ENCODE measurements at places on chromosomes 6 and 20.

- no peak for DNase-seq
Observed at GRCh38 chr6:109079981-109080380, 14.7 kb downstream of the SESN1 start.

DNA sequence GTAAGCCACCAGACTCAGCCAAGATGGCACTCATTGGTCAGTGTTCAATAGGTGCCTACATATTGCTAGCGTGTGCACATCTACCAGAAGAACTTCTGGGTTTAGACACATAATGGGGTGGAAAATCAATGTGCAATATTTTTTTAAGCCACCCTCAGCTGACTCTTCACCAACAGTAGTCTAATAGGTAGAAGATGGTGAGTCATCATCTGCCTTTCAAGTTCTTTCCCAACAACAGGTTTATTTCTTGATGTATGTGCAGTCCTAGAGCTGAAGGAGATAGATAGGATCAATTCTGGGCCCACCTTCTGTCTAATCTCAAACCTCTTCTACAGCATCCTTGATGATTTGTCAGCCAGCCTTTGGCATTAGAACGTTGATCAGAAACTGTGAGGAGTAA lies 41.3 kb downstream of the IRAK1BP1 start:
- DNase-seq, result no peak

GRCh38 chr6:120383681-120384080 lies 950.6 kb downstream of the TBC1D32 start:
- DNase-seq, result no peak

- no peak for DNase-seq
Observed at GRCh38 chr6:69584536-69584912, 212.3 kb downstream of the LMBRD1 start.

DNA sequence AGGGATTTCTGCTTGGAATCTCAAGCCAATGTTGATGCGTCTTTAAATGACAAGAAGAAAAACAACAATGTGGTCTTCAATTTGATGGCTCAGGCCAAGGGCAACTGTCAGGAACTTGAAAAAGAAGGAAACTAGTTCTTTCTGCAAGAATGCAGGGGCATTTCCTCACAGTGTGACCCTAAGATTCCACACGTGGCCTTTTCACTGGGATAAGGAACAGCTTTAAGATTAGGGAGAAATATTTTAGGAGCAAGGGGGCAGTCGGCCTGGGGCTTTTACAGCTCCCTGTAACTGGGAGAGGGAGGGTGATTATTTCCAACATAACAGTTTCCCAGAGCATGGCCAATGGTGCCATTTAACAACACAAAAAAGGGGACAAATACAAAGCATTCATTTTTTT lies 39.4 kb upstream of the MRPS10 start:
- no peak for DNase-seq

- no peak for DNase-seq
Observed at GRCh38 chr6:125367036-125367782, 65.4 kb upstream of the HDDC2 start.

DNA sequence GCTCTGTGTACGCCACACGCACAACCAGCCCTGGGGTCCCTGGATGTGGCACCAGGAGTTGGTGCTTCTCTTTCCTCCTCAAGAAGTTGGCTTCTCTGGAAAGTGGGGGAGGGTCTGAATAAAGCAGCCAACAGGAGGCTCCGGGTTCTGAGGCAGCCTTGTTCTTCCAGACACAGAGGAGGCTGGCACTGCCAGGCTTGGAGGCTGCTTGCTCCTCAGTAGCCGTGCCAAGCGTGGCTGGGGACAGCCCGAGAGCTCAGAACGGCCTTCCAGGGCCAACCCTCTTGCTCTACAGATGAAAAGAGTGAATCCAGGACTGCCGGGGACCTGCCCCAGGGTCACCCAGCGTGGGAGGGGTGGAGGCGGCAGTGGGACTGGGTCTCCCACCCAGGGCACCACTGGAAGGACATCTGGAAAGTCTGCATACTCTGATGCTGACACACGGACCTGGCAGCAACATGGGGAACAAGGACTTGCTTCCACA lies 70.4 kb downstream of the SLC22A23 start:
- no peak for DNase-seq

- no peak for DNase-seq
Observed at GRCh38 chr20:19935842-19936241, 81.3 kb upstream of the NAA20 start.

- DNase-seq, result no peak
Observed at GRCh38 chr20:4567170-4567569, 154.5 kb upstream of the PRND start.

GRCh38 chr20:62745279-62745951 lies 36.8 kb downstream of the NTSR1 start:
- DNase-seq, result no peak

DNA sequence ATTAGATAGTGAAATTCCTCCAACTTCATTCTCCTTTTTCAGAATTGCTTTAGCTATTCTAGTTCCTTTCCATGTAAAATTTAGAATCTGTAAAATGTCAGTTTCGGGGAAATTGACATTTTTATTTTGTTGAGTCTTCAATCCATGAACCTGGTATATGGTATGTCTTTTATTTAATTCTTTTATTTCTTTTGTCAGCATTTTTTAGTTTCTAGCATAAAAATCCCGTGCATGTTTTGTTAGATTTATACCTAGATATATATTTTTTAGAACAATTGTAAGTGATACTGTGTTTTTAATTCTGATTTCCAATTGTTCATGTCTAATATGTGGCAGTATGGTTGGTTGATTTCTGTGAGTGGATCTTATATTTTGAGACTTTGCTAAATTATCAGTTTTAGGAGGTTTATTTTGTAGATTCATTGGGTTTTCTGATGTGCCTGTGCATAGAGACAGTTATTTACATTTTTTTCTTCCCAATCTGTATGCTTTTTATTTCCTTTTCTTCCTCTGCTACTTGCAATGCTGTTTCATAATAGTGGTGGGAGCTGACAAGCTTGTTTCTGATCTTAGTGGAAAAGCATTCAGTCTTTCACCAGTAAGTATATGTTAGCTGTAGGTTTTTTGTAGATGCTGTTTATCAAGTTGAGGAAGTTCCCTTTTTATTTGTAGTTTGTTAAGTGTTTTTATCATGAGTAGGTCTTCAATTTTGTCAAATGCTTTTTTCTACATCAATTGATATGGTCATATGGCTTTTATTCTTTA lies 13.7 kb downstream of the TAB2 start:
- no peak for DNase-seq

DNA sequence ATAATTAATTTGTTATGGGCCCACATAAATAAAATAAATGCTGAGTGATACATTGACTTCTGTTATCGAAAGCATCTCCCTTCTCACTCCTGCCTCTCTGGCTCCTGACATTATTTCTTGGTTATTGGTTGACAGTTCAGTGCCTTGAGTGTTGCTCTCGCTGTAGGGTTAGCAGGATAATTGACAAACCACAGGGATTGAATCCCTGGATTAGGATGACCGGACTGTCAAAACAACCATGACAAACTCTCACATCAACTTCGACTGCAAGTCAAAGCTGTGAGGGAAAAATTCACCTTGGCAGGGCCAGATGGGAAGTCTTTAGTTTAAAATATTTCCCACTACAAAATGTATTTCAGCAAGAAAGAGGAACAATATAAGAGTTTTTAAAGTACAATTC lies 245.4 kb upstream of the TFAP2D start:
- DNase-seq, result no peak

DNA sequence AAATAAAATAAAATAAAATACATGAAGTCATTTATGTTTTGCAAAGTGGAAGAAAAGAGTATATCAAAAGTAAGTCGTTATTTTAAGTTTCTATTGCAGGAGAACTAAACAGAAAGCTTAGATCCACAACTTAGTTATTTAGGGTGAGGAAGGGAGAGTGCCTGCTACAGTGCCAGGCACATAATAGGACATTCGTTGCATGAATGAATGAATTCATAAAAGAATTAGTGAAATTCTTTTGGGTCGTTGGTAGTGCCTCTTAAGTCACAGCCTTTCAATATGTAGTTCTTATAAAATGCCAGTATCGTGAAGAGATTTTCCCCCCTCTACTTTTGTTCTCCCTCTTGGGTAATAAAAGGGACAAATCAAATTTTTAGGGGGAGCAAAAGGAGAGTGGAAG lies 29.1 kb downstream of the SF3B5 start:
- no peak for DNase-seq

- no peak for DNase-seq
Observed at GRCh38 chr6:28005152-28005890, 48.3 kb downstream of the OR2B6 start.

DNA sequence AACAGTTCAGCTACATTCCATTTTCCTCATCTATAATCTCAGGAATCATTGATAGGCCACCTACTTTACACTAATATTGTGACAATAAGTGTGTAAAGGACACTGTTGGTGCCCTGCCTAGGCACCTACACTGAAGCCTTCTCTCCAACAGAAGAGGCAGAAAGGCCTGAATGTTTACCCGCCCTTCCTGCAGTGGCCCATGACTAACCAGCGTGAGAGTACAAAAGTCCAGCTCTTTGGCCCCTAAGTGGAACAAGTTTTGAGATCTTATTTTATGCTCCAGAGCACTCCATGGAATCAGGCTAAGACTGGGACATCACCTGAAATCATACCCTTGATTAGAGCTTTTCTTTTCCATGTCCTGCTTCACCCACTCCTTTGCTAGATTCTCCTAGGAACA lies 359.7 kb downstream of the ARHGAP18 start:
- no peak for DNase-seq

- no peak for DNase-seq
Observed at GRCh38 chr6:465531-466348, 74.2 kb downstream of the IRF4 start.

DNA sequence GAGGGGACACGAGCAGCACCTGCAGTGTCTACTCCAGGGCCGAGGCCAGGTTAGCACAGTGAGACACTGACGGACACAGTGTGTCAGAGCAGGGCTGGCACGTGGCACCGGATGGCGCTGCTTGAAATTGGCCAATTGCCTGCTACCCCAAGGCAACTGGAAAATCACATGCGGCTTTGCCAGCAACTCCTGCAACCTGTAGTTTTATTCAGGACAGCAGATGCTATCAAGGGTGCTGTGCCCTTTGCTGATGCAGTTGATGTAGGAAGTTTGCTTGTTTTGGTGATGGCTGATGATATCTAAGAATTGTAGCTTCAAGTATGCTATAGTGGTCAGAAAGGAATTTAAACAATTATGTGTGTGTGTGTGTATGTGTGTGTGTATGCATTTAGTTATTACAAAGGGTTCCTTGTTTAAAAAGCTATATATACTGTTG lies 25.9 kb downstream of the RIN2 start:
- no peak for DNase-seq

DNA sequence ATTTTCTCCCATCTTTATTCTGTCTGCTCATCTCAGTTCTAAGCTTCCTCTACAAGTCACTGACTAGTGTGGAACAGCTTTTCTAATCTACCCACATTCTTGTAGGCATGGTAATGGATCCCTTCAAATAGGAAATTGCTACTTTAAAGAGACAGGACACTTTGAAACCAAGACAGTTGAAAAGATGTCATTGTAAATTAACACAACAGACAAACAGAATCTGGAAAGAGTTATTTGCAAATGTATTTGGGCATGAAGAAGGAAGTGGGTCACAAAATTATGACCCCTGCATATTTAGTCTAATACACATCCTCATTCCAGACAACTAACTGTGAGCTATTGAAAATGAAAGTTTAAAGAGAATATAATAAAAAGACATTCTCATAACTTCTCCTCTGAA lies 298.2 kb upstream of the MARCKS start:
- no peak for DNase-seq

DNA sequence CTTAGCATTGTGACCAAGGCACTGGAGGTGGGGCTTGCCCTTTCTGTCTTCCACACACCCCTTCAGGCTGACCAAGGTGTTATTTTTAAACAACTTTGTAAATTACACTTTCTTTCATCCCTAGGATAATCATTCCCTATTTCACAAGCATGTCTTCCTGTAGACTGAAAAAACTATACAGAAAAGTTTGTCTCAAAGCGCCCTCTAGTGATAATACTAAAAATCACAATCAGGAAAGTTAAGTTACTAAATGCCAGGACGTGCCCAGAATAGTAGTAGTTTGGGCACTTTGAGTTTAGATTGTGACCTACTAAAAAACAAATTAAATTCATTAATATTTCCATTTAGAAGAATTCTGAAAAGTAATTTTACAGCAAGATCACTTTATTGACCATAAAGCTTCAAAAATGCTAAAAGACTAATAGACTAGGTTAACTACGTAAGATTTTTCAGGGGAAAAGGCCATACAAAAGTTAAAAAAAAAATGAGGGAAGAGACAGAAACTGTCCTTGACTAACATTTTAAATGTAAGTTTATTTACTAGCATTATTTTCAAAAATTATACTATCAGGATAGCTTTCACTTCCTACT lies 123.3 kb upstream of the DUSP22 start:
- DNase-seq, result no peak

DNA sequence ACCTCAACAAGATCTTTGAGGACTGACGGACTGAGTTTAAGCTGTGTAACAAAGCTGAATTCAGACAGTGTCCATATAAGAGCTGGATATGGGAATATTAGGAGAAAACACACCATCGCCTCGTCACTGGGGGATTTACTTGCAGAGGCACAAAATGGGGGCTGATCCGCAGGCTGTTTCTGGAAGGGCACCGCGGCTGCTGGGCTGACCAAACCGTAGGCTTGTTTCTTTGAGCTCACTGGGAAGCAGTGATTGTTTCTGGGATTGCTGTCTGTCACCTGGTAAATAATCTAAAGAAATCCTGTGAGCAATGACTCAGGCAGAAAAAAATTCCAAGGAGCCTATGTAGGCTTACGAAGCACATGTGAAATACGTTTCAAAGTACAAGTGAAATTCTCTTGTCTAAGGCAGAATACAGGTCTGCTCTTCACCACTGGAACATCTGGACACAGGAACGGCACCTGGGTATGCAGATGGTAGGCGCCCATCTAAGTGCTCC lies 63.9 kb upstream of the MPC1 start:
- DNase-seq, result no peak

GRCh38 chr6:31586599-31587281 lies 663 bp downstream of the LST1 start:
- no peak for DNase-seq

GRCh38 chr6:51415501-51415900 lies 596.8 kb downstream of the TFAP2B start:
- DNase-seq, result no peak

- no peak for DNase-seq
Observed at GRCh38 chr20:9108260-9108659, 39.4 kb downstream of the PLCB4 start.

DNA sequence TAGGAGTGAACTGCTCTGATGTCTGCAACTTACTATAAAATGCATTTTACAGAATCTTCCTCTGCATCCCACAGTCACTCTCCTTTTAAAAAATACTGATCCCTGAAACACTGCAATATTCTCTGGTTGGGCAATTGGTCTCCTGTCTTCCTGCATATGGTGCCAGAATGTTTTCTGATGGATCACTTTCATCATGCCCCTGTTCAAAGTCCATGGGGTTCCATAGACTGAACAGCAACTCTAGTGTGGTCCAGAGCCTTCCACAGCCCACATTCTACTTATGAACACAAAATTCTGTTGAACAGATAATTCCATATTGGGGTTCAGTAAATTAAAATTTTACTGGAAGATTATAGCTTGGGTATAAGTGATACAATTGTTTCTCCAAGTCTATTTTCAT lies 11.0 kb downstream of the GSTA2 start:
- no peak for DNase-seq

GRCh38 chr6:136526196-136526930 lies 23.9 kb downstream of the MAP7 start:
- no peak for DNase-seq

Data from GOT3 (cell line).